ENCODE measurements at places on chromosomes 7 and 10.

GRCh38 chr10:50585921-50586739 lies 37.6 kb downstream of the SGMS1 start:
- no peak for DNase-seq

DNA sequence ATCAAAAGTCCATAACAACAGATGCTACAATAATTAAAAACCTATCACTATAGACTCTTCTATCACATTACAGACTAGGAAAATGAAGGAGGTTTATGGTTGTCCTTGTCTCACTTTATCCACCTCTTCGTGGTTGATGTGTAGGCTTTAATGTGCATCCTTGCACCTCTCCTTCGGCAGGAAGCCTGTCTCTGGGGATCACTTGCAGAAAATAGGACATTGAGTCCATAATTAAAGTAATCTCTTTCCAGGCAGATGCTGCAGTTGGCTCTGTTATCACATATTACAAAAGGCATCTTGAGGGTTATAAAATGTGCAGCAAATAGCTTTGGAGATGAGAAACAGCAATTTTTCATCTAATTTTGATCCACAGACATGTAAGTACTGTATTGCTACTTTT lies 168.4 kb downstream of the RELN start:
- DNase-seq = peak; percentile 7

- DNase-seq = no peak
Observed at GRCh38 chr7:79531905-79532664, 78.6 kb upstream of the MAGI2 start.

DNA sequence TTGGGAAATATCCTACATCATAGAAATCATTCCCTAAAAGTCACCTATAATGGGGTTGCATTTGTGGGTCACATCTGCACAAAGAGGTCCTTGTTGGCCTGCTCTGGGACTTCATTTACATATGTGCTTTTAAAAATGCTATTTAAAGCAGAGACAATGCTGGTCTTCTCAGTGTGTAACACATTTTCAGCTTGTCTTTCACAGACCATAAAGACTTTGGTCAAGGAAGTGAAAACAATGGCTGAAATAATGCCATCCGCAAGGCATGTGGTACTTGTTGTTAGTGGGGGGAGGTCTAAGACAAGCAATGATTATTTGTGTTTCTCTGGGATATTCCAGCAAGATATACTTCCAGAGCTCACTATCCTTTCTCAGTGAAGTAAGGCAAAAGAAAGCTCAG lies 84.6 kb upstream of the PDLIM1 start:
- DNase-seq = no peak

DNA sequence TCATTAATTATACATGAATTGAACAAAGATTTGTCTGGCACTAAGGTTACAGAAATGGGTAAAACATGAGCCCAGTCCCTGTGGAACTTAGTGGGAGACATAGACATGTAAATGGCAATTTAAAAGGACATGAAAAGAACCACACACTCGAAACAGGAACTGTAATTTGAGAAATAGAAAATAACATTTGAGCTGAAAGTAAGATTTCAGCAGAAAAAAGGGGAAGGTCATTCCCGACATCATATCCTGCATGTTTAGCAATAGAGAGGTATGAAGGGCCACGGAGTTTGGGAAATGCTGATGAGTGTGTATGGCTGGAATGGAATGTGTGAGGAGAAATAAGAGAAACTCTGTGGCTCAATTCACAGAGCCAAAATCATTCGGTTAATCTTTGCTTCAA lies 175.4 kb upstream of the AHR start:
- peak; percentile 18 for DNase-seq

DNA sequence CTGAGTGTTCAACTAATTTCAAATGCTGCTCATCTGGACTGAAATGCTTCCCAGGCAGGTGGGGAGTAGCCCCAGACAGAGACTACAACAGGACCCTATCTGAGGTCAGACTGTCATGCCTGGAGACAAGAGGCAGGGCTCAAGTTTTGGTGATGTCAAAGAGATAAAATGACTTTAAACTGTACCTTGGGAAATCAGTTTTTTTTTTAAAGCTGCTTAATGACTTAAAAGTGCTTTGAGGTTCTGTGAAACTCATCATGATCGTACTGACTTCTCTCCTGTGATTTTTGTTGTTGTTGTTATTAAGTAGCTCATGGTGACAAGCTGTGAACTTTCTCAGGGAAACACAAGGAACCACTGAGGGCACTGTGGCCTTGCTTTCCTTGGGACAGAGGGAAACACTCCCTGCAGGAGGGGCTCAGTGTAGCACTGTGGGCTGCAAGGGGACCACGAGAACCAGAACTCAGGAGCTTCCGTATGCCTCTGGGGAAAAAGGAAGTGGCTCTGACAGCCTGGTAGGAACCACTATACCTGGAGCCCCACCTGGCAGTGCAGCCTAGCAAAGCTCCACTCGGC lies 9.5 kb downstream of the HIPK2 start:
- no peak for DNase-seq

GRCh38 chr10:92024700-92025099 lies 101.1 kb downstream of the BTAF1 start:
- no peak for DNase-seq

Measured in midbrain (tissue), 1 donor.